NCI-H187 treated with DMSO at 0.1 percent for 48 hours (cell line): ENCODE measurements at places on chromosomes 11 and 22.

DNA sequence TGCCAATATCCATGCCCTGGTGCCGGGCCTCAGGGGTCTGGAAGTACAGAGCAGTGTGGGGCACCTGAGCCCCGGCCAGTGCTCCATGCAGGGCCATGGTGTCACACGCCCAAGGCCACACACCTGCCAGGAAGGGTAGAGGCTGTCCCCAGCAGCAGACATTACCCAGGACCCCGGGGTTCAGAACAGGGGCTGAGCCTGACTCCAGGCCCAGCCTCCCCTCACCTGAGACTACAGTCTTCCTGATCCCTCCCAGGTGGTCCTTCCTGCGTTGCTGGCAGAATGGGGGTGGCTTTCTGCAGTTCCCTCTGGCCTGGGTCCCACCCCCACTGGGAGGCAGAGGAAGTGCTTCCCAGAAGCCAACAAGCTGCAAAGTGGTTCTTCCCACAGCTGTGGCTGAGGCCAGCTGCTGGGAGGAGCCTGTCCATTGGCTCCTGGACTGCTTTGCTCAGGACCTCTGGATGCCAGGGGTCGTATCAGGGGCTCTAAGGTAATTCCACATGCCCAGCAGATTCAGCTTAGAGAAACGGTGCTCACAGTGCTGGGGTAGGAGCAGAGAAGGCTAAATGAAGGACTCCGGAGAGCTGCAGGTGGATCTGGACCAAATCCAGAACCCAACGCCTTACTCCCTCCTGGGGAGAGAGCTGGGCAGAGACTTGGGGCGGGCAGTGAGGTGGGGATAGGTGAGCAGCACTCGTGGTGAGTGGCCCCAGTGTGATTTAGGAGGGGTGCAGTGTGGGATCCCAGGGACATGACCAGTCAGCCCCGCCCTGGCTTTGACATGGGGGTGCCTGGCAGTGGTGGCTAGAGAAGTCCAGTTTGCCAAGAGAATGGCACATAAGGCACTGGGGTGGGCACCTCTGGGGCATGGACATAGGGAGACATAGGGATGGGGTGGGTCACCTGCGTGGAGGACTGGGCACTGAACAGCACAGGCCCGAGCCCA, 12.6 kb downstream of the TCIRG1 start:
- DNase-seq, result no peak

DNA sequence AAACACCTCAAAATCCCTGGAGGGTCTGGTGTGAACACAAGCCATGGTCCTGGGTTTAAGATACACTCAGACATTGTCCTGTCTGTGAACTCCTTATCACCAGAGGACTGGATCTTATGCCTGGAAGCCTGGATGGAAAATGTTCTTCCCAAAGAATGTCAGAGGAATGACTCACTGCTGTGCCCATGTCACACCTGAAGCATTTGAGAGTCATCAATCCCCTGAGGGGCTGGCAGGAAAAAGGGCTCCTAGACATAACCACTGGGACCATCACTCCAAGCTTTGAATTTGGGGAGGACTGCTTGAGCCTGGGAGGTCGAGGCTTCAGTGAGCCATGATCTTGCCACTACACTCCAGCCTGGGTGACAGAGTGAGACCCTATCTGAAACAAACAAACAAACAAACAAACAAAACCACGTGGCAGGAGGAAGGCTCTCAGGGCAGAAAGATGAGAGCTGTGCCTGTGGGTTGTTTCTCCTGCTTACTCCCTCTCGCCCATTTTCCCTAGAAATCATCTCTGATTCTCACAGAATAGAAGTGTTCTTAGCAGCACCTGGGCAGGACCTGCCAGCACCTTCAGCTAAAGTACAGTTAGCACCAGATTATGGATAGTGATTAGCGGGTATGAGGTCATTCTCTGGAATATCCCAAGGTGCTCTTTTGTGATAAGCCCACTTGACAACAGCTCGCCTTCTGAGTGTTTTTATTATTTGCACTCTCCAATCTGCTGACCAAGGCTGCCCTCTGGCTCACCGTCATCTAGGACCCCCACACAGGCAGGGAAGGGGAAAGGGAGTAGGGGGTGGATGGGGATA, 11.9 kb upstream of the PRG2 start:
- DNase-seq, result no peak

GRCh38 chr11:1648653-1649420, 19.3 kb downstream of the KRTAP5-5 start:
- DNase-seq, result no peak

- DNase-seq, result no peak
Measured at GRCh38 chr11:12691473-12691872, 17.3 kb downstream of the TEAD1 start.

GRCh38 chr22:43643387-43643786, 168.7 kb downstream of the EFCAB6 start:
- no peak for DNase-seq

GRCh38 chr22:43274595-43275240, 68.5 kb downstream of the SCUBE1 start:
- no peak for DNase-seq

GRCh38 chr22:37762389-37762836, 45.3 kb upstream of the GCAT start:
- DNase-seq, result no peak

DNA sequence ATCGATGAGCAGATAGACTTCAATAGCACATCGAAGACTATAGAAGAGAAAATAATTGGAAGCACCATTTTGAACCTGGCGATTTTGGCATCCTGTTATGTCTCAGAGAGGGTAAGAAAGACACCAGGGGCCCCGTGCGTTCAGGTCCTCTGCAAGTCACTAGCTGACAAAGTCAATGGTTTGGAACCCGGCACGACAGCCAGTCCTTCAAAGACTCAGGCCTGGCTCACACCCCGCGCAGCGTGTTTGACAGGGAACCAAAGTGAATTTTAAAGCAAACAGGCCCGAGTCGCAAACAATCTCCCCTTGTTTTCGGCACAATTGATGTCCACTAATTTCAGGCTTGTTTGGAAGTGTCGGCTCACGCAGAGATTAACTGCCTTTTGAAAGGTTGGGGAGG, 716.6 kb downstream of the BRD1 start:
- no peak for DNase-seq

- DNase-seq, result no peak
Measured at GRCh38 chr11:35394941-35395340, 24.4 kb downstream of the SLC1A2 start.

GRCh38 chr11:1225386-1226225, 2.7 kb downstream of the MUC5B start:
- no peak for DNase-seq
